ENCODE measurements at places on chromosomes 6 and 20. TPM values are rescaled to one million over a fixed set of nuclear protein-coding genes. Genes with fewer than 3 reads are reported as not detected.

- H3K36me3 ChIP-seq = no peaks in the 10 kb centered on the region
- no peaks in the 10 kb centered on the region for H3K27me3 ChIP-seq
- no peak overlapping the region for H3K27ac ChIP-seq
- no peak for DNase-seq
These were observed 40.7 kb upstream of the BMP2 start for GRCh38 chr20:6726761-6727160.

GRCh38 chr6:169163411-169163901 is 90.2 kb downstream of the THBS2 start:
- H3K4me3 ChIP-seq = no peak overlapping the region
- H3K27ac ChIP-seq = peak overlapping the region; percentile 29
- H3K27me3 ChIP-seq = no peaks in the 10 kb centered on the region
- H3K36me3 ChIP-seq = no peaks in the 10 kb centered on the region
- peaks cover 16% of the 10 kb centered on the region for H3K4me1 ChIP-seq
- DNase-seq = no peak

DNA sequence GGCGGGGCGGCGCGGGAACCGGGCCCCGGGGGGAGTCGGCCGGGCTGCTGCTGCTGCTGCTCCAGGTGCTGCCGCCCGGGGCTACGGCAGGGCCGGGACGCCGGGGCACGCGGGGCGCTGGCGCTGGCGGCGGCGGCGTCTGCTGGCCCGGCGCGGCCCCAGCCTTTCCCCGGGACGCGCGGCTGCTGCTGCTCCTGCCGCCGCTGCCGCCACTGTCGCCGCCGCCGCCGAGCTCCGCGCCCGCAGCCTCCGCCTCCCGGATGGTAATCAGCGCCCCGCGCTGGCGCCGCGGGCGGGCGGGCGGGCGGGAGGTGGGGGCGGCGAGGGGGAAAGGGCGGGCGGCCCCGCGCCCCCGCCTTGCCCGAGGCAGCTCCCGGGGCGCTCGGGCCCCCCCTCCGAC is 306 bp downstream of the EBF4 start:
- no peaks in the 10 kb centered on the region for H3K4me1 ChIP-seq
- H3K36me3 ChIP-seq = no peaks in the 10 kb centered on the region
- DNase-seq = no peak
- H3K27me3 ChIP-seq = no peaks in the 10 kb centered on the region

- H3K27me3 ChIP-seq = no peaks in the 10 kb centered on the region
- no peak for DNase-seq
- no peak overlapping the region for H3K27ac ChIP-seq
These were observed 43.6 kb upstream of the TMEM170B start for GRCh38 chr6:11493974-11494373.

DNA sequence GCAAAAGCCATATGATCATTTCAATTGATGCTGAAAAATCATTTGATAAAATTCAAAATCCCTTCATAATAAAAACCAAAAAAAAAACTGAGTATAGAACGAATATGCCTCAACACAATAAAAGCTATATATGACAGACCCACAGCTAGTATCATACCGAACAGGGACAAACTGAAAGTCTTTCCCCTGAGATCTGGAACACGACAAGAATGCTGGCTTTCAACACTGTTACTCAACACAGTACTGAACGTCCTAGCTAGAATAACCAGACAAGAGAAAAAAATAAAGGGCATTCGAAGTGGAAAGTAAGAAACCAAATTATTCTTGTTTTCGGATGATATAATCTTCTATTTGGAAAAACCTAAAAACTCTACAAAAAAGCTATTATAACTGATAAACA is 559.9 kb downstream of the EPM2A start:
- DNase-seq = no peak
- no peaks in the 10 kb centered on the region for H3K4me1 ChIP-seq
- H3K27me3 ChIP-seq = no peaks in the 10 kb centered on the region
- H3K4me3 ChIP-seq = no peak overlapping the region

- no peaks in the 10 kb centered on the region for H3K27me3 ChIP-seq
- peaks cover 2% of the 10 kb centered on the region for H3K4me1 ChIP-seq
- no peaks in the 10 kb centered on the region for H3K36me3 ChIP-seq
- DNase-seq = no peak
- H3K27ac ChIP-seq = no peak overlapping the region
These were observed 11.5 kb downstream of the OR2H2 start for GRCh38 chr6:29596381-29596900.

GRCh38 chr6:74518035-74518434 is 687.8 kb downstream of the COL12A1 start:
- H3K4me1 ChIP-seq = no peaks in the 10 kb centered on the region
- H3K27me3 ChIP-seq = no peaks in the 10 kb centered on the region
- no peaks in the 10 kb centered on the region for H3K36me3 ChIP-seq
- no peak overlapping the region for H3K4me3 ChIP-seq

GRCh38 chr6:73282871-73283270 is 19.9 kb upstream of the KHDC1 start:
- H3K27me3 ChIP-seq = no peaks in the 10 kb centered on the region
- no peaks in the 10 kb centered on the region for H3K4me1 ChIP-seq
- DNase-seq = no peak

GRCh38 chr6:83169106-83169505 is 24.0 kb downstream of the PGM3 start:
- DNase-seq = no peak
- H3K36me3 ChIP-seq = no peaks in the 10 kb centered on the region
- no peaks in the 10 kb centered on the region for H3K4me1 ChIP-seq
- no peak overlapping the region for H3K27ac ChIP-seq
- H3K27me3 ChIP-seq = no peaks in the 10 kb centered on the region

GRCh38 chr6:15171026-15171425 is 74.8 kb upstream of the JARID2 start:
- H3K4me1 ChIP-seq = no peaks in the 10 kb centered on the region
- DNase-seq = no peak
- H3K36me3 ChIP-seq = no peaks in the 10 kb centered on the region
- H3K27me3 ChIP-seq = no peaks in the 10 kb centered on the region
- H3K27ac ChIP-seq = no peak overlapping the region

DNA sequence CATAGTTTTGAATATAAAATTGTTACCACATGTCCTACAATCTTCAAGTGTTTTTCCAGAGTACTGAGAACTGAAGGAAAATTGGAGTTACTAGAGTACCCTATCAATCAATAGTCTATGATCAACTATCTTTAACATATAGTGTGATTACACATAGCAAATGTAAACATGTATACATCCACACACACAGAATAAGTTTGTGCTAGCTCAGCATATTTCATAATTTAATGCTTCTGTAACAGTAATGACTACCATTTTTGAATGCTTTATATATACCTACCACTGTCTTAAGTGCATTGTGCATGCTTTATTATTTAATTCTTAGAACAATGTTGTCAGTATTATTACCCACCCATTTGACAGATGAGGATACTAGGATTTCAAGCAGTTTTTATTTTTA is 523.9 kb downstream of the HAO1 start:
- H3K27me3 ChIP-seq = no peaks in the 10 kb centered on the region
- H3K4me3 ChIP-seq = no peak overlapping the region
- no peaks in the 10 kb centered on the region for H3K36me3 ChIP-seq
- no peak overlapping the region for H3K27ac ChIP-seq
- no peaks in the 10 kb centered on the region for H3K4me1 ChIP-seq

- no peak overlapping the region for H3K4me3 ChIP-seq
- peaks cover 2% of the 10 kb centered on the region for H3K4me1 ChIP-seq
- H3K36me3 ChIP-seq = no peaks in the 10 kb centered on the region
- no peak for DNase-seq
These were observed 298.5 kb downstream of the QKI start for GRCh38 chr6:163712981-163713380.

Gene DNPH1
- 120 TPM for total RNA-seq

Gene LIN28B
- not detected for total RNA-seq

Gene CLDN20
- not detected for total RNA-seq

Gene BTN2A1
- 17.7 TPM for total RNA-seq

Gene TAAR6
- not detected for total RNA-seq

Gene CD109
- total RNA-seq = 1.7 TPM

Gene ADGRB3
- total RNA-seq = 0.69 TPM

Data from ovary (tissue), 10 donors.